EH (cell line): ENCODE measurements at places on chromosomes 3 and 15.

DNA sequence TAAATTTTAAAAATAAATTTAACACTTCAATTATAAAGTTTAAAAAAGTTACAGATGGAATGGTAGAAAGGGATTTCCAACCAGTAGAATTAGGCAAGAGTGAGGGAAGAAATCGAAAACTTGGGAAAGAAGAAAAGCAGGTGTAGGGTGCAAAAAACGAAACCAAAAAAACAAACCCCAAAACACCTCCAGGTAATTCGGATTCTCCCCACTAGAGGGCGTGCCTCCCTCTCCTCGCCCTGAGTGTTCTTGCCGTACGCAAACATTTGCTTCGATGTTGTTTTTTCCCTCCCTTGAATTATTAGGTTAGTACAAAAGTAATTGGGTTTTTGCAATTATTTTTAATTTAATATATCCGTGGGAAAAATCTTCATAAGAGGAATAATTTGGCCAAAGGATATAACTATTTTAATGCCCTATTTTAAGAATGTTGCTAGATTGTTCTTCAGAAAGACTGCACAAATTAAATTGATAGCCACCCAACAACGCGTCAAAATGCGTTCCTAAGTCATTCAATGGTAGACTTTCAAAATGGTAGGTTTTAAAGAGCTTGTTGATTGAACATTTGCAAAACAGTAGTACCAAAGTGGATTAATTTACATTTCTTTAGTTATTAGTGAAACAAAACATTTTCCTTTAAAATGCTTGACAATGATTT lies 63.7 kb downstream of the SLC30A4 start:
- peak; percentile 54 for DNase-seq

DNA sequence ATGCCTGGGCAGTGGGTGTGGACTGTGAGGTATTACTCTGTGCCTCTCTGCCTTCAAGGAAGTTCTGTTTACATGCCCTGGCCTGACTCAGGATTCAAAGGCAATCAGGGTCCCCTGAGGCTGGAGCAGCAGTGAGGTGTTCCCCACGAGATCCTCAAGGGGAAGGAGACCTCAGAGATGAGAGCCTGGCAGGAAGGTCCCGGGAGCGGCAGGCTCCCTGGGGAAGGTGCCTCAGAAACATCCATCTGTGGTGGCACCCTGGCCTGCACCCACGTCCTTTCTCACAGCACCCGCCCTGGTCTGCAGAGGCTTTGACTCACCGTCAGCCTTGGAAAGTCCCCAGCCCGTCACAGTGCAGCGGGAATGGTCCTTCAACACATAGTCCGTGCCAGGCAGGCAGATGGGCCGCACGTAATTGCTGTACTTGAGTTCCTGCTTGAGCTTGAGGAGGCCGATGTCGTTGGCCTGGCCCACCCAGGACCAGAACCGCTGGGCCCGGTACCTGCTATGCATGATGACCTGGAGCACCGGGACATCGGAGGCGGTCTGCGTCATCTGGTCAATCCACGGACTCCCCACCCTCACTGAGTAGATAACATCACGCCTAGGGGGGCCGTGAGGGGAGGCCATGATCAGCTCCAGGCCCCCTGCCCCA lies 3.6 kb downstream of the PRSS50 start:
- no peak for DNase-seq

DNA sequence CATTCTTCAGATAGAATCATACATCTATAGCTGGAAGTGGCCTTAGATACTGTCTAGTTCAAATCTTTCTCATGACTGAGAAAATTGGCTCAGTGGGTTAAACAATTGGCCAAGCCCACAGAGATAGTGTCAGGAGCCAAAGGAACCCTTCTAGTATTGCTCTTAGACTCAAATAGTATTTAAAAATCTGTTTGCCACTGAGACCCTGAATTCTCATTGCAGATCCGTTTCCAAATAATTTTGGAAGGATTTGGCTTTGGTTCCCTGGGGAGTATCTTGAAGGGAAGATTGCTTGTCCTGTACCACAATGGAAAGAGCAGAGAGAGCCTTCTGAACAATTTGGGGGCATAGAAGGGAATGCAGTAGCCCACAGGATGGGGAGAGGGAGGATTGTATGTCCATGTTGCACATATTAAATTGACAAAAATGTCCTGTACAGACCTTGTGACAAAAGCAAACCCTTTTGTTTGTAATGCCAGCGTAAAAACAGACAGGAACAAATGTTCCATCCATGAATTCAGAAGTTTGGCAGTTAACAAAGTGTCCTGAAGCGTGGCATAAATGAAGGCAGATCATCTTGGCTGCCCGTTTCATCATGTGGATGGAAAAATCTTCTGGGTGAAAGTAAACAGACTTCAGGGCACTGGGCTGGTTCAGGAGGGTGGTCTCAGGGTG lies 156.4 kb upstream of the RASGRP1 start:
- DNase-seq: no peak

GRCh38 chr3:100697172-100697571 lies 12.1 kb upstream of the TFG start:
- no peak for DNase-seq

GRCh38 chr15:91528801-91529200 lies 324.7 kb upstream of the SLCO3A1 start:
- no peak for DNase-seq

GRCh38 chr3:7461202-7461825 lies 600.4 kb downstream of the GRM7 start:
- DNase-seq: no peak
